Cerebellum (tissue), 4 donors: ENCODE measurements at places on chromosomes 5 and 9. TPM values are rescaled to one million over a fixed set of nuclear protein-coding genes. Genes with fewer than 3 reads are reported as not detected.
A peak's percentile ranks its signal among the peaks of the same experiment; 100 is the strongest.

Gene RFX3
- total RNA-seq = 60.9 TPM

Gene NTNG2
- total RNA-seq = 25.0 TPM

Gene FRMPD1
- total RNA-seq = 3.1 TPM

GRCh38 chr5:15610216-15610615 is 110.2 kb downstream of the FBXL7 start:
- no peak for DNase-seq

Gene GRXCR2
- not detected for total RNA-seq

Gene GNE
- 22.9 TPM for total RNA-seq

Gene CCL28
- 0.18 TPM for total RNA-seq

DNA sequence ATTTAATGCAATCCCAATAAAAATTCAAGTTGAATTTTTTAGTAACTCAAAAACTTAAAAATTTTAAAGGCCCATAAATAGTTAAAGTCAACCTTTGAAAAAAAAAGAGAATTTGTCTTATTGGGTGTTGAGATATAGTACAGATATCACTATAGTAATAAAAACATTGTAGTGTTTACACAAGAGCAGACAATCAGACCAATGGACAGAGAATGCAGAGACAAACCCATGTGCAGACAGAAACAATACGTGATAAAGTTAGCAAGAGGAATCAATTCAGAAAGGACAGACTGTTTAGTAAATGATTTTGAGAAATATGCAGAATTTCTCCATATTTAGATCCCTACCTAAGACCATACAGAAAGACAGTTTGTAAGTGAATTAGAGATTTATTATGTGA is 33.9 kb downstream of the GOLGA1 start:
- no peak for DNase-seq

- DNase-seq = no peak
Observed at GRCh38 chr5:36442352-36442751, 140.7 kb upstream of the RANBP3L start.

DNA sequence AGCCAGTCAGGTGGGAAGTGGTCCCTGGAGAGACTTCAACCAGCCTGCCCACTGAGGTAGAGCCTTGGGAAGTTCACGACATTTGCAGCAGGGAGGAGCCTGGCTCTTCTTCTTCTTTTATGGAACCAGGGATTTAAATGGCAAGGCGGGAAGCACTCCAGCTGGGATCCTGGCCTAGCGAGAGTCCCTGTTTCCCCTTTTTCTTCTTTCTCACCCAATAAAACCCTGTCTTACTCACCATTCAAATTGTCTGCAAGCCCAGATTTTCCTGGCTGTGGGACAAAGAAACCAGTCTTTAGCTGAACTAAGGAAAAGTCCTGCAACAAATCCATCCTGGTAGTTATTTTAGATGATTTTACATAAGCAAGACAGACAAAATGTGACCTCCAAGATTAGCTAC is 503.7 kb downstream of the CDH10 start:
- DNase-seq = no peak

- DNase-seq = no peak
Observed at GRCh38 chr5:152094060-152094459, 169.4 kb upstream of the GLRA1 start.

- peak; percentile 97 for DNase-seq
Observed at GRCh38 chr5:140174465-140175366, at the start of gene CYSTM1. Gene CYSTM1, plus strand, starts transcription at chr5:140175188. Its CDS starts 19,278 bp downstream, at chr5:140194466.

- DNase-seq = no peak
Observed at GRCh38 chr5:72478276-72478675, 28.9 kb downstream of the ZNF366 start.

Gene BRINP1
- total RNA-seq = 35.4 TPM

Gene GAS1
- total RNA-seq = 19.6 TPM

Gene IRX2
- total RNA-seq = 17.6 TPM

- DNase-seq = no peak
Observed at GRCh38 chr9:70607926-70608325, 193.5 kb upstream of the KLF9 start.

DNA sequence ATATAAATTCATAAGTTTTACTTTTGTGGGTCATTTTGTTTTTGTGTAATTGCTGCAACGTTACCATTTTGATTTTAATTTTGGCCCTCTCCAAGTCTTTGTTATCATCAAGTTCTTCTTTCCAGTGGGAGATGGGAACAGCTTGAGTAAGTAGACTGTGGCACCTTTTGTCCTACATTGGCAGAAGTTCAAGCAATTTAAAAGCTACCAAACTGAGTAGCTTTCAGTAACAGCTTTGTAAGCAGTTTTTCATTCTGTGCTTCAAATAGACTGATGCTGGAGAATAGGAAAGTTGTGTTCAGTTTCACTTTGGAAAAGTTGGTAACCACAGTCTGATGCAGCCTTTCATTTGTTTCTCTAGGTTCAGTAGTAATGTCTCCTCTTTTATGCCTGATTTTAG is 47.8 kb upstream of the TMED7 start:
- DNase-seq = no peak

Gene IDNK
- total RNA-seq = 3.3 TPM

DNA sequence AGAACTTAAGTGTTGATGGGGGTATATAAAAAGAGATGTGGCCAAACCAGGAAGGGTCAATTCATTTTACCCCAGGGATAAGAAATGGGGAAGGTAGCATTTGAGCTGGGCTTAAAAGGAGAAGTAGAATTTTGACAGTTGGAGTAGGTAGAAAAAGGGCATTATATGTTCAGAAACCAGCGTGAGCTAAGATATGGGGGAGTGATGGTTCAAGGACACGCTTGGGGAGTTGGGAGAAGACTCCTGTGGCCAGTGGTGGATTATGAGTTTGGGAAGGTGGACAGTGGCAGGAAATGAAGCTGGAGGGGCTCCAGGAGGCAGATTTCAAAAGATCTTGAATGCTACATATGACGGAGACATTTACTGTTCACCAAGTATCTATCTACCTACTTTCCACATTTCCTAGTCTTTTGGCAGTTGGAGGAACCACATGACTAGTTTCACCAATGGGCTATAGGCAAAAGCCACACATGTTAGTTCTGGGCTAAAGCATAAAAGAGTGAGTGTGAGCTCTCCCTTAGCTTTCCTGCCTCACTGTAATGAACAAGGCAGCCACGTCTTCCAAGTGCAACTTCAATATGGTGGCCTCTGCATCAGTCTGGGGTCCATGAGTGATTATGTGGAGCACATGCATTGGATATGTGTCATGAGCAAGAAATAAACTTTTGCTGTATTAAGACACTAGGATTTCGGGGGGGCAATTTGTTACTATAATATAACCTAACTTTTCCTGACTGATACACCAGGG is 15.7 kb upstream of the GSN start:
- DNase-seq = no peak

Gene MPDZ
- total RNA-seq = 53.7 TPM

GRCh38 chr5:73770172-73771025 is 144.4 kb downstream of the ARHGEF28 start:
- no peak for DNase-seq

DNA sequence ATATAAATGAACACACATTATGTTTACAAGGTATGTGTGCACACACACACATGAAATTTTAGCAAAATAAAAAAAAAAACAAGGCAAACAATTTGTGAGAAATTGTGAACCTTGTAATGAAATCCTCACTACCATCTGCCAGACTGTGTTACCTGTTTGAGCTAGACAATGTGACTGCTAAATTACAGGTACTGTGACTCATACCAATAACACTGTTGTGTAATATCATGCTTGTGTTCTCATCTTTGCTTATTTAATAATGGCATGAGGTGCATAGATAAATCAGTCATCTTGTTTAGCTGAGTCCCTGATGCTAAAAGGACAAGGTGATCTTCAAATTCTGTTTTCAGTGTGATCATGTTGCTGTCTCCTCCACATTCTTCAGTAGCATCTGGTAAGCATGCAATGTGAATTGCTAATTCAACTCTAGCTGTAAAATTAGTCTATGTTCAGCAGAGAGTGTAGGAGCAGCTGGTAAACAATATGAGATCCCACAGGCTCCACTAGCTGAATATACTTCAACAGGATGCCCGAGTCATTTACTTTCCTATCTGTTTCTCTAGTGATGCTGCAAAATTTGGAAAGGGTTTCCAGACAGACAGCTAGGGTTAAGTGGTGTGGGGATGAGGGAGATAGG is 966.3 kb upstream of the C9orf72 start:
- no peak for DNase-seq

DNA sequence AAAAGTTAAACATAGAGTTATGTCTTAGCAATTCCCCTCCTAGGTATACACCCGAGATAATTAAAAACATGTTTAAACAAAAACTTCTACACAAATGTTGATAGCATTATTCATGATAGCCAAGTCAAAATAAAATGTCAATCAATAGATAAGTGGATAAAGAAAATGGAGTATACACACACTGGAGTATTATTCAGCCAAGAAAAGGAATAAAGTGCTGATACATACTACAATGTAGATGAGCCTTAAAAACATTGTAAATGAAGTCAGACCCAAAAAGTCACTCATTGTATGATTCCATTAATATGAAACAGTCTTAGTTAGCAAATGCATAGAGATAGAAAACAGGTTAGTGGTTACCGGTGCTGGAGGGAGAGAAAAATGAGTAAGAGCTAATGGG is 34.3 kb upstream of the SHB start:
- no peak for DNase-seq

GRCh38 chr9:86046071-86046636 is 53.2 kb downstream of the GOLM1 start:
- no peak for DNase-seq

Gene POU5F2
- 8.7 TPM for total RNA-seq

DNA sequence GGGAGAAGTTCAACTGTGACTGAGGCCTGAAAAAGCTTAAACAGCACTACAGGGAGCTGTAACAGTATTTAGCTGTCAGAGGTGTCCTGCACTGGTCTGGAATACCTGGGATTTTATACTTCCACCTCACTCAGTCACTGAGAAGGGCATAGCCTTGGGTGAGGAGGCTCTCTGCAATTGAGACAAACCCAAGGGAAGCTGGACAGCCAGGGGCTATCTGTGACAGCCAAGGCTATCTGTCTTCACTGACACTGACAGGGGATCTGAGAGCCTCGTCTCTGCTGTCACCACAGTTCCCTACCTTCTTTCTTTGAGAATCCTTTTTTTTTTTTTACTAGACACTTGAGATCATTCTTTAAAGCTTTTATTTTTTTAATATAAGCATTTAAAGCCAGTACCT is 356.2 kb upstream of the CD180 start:
- DNase-seq = no peak

GRCh38 chr5:72410688-72411295 is 90.6 kb downstream of the PTCD2 start:
- no peak for DNase-seq

- DNase-seq = no peak
Observed at GRCh38 chr9:33158843-33159776, 8.0 kb downstream of the B4GALT1 start.

DNA sequence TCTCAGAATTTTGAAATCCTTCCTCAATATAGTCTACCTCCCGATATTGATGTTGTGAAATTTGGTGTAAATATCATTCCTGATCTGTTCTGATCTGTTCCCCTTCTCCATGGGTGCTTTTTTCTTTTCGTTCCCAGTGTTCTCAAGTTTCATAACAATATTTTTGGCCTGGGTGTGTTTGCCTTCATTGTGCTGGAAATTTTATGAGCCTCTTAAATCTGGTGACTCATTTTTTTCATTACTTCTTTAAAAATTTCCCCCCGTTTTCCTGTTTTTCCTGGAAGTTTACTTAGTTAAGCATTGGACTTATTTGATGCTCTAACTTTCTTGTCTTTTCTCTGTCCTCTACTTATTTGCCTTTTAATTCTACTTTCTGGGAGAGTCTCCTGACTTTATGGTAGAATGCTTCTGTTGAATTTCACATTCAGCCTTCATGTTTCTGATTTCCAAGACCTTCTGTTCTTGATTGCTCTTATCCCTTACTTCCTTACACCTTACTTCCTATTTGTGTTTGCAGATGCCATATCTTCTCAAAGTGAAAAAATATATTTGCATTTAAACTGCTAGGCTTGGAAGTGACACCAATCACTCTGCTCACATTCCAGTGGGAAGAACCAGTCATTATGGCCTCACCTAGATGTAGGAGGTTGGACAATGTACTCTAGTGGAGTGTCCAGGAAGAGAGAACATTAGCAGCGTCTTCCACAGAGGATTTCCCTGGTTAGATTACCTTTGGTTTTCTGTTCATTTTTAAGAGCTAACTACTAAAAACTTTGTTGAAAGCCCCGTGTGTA is 441.9 kb downstream of the ARHGEF28 start:
- no peak for DNase-seq

DNA sequence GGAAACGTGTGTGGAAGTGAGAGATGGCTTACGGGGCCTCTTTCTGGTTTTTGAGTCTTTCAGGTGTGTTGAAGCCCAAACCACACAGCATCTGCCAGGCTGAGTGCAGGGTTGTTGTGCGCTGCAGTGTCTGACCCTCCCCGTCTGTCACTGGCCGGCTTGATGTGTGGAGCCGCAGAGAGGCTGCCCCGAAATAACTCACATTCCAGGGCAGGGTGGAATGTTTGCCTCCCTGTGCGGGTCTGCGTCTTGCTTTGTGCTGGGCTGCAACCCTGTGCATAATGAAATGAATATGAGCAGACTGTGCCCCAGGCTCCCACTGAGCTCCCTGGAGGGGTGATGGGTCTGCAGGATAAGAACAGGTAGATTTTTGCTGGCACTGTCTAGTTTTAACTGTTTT is 9.9 kb upstream of the PLEKHG4B start:
- no peak for DNase-seq

- peak; percentile 27 for DNase-seq
Observed at GRCh38 chr5:143170104-143170503, 233.4 kb downstream of the NR3C1 start.

- DNase-seq = no peak
Observed at GRCh38 chr9:80995759-80996158, 693.6 kb downstream of the TLE1 start.

GRCh38 chr9:85730916-85731630 is 10.7 kb downstream of the AGTPBP1 start:
- no peak for DNase-seq

Gene LRRC19
- not detected for total RNA-seq

GRCh38 chr9:7848498-7848897 is 48.9 kb upstream of the DMAC1 start:
- no peak for DNase-seq

Gene RANBP17
- 145 TPM for total RNA-seq

GRCh38 chr9:86128235-86128822 is 29.0 kb upstream of the GOLM1 start:
- no peak for DNase-seq

GRCh38 chr9:20028192-20028848 is 239.5 kb upstream of the SLC24A2 start:
- no peak for DNase-seq

Gene SPINK13
- not detected for total RNA-seq

Gene TIMD4
- 0.45 TPM for total RNA-seq

GRCh38 chr5:80479713-80480112 is 8.2 kb upstream of the FAM151B start:
- DNase-seq = no peak

Gene COMMD10
- 30.6 TPM for total RNA-seq

- DNase-seq = no peak
Observed at GRCh38 chr5:1312206-1312605, 17.3 kb upstream of the TERT start.
